ENCODE measurements at places on chromosomes 6 and 20.
A peak's percentile ranks its signal among the peaks of the same experiment; 100 is the strongest.

GRCh38 chr20:50569864-50570836 lies 60.0 kb downstream of the PTPN1 start:
- peak; percentile 78 for DNase-seq

GRCh38 chr6:151762817-151763216 lies 44.7 kb upstream of the ESR1 start:
- DNase-seq: no peak

DNA sequence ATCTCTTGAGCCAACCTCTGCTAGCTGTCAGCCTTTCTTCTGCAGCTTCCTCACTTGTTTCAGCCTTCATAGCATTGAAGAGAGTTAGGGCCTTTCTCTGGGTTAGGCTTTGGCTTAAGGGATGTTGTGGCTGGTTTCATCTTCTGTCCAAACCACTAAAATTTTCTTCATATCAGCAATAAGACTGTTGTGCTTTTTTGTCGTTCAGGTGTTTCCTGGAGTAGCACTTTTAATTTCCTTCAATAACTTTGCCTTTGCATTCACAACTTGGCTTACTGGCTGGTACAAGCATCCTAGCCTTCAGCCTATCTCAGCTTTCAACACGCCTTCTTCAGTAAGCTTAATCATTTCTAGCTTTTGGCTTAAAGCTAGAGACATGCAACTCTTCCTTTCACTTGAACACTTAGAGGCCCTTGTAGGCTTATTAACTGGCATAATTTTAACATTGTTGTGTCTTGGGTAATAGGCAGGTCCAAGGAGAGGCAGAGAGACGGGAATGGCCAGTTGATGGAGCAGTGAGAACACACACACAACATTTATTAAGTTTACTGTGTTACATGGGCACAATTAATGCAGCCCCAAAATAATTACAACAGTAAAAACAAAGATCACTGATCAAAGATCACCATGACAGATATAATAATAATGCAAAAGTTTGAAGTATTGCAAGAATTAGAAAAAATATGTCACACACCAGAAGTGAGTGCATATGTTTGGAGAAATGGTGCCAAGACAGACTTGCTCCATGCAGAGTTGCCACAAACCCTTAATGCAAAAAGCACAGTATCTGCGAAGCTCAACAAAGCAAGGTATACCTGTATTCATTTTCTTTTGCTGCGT lies 98.6 kb downstream of the HIVEP1 start:
- no peak for DNase-seq

GRCh38 chr6:64889144-64889543 lies 817.9 kb downstream of the EYS start:
- no peak for DNase-seq

DNA sequence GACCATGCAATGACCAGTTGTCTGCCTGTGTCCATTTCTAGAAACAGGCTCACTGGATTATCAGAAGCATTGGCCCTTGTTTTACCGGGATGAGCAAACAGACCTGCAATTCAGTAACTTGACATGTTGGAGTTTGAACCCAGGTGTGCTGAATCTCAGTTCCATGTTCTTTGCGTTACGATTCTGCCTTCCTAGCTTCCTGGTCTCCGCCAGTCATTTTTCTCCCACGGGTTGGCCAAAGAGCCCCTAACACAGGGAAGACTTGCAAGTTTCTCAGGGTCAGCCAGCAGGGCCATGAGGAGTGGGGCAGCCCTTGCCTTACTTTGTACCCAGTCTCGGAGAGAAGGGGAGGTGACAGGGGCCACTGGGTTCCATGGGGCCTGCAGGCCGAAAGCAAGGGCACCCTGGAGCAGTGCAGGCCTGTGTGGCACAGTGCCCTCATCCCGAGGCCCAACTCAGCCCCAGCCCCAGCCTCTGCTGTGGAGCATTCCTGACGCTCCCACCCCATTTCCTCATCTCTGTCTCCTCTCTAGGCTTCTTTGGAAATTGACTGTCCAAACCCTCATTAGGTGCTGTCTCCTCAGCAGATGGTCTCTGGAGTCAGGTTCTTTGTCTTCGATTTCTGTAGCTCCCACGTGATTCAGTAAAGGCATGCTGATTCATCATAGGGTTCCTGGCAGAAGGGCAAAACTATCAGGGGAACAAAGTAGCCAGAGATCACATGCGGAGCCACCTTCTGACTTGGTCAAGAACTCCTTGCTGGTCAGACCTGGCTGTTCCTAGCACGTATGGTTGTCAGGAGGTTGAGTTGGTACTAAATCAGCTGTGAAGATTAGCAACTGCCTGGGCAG lies 23.6 kb downstream of the CDS2 start:
- DNase-seq: no peak
